ENCODE measurements at places on chromosomes 3 and 15.

DNA sequence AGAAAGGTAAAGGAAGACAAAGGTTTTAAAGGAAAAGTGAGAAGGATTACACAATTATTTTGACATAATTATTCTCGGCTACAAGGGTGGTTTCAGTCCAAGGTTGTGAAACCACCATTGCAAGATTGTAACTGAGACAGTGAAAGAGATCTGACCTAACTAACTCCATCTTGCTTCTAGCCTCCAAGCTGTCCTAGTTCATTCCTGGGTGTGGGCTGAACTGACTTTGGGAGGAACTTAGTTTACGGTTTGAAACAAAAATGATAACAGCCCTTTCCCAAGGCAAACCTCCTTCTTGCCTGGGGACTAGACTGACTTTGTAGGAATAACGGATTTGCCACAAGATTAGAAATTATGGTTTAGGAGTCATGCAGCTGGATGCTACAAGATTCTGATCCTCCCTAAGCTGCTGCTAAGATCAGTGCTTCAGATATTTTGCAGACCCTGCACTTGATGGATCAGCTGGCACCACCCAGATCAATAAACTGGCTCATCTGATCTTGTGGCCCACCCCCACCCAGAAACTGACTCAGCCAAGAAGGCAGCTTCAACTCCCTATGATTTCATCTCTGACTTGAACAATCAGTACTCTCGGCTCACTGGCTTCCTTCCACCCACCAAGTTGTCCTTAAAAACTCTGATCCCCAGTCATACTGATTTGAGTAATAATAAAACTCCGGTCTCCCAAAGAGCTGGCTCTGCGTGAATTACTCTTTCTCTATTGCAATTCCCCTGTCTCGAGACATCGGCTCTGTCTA is 57.7 kb upstream of the AADACL2 start:
- DNase-seq: no peak

- DNase-seq: no peak
These were observed 115.6 kb downstream of the RFX7 start for GRCh38 chr15:56128081-56128480.

DNA sequence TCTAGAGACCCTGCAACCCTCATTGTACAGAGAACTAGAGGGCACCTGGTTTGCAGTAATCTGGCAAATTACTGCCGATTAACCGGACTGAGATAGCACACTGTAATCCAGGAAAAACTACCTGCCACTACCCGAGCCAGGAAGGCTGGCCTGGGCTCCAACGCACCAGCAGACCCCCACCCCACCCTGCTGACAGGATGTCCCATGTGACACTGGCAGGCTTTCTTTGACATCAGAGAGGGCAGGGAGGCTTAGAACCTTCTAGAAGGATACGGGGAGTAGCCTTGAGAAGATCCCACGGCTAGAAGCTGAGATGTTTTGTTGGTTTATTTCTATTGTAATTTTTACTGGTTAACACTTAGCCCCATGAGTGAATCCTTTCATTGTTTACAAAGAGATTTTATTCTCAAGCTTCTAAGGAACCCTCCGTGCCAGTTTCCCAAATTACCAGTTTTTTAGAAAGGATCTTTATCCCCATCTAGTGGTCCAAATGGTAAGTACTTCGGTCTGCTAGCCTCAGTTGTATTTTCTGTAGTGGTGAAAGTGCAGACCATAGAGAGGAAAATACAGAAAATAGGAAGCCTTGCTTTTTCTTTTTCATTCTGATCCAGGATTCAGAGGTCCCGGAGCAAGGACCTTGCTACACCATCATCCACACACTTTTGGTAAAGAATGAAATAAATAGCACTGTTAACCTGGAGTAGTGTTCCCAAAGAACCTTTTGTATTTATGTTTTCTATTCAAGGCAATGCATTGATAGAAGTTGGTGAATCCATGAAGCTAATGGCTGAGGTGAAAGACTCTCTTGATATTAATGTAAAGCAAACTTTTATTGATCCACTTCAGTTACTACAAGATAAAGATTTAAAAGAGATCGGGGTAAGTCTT is 81.9 kb upstream of the ADAMTSL3 start:
- DNase-seq: no peak

GRCh38 chr15:52018244-52018643 is 775 bp upstream of the MAPK6 start:
- no peak for DNase-seq

- DNase-seq: no peak
These were observed 60.9 kb downstream of the MGLL start for GRCh38 chr3:127761441-127761801.

DNA sequence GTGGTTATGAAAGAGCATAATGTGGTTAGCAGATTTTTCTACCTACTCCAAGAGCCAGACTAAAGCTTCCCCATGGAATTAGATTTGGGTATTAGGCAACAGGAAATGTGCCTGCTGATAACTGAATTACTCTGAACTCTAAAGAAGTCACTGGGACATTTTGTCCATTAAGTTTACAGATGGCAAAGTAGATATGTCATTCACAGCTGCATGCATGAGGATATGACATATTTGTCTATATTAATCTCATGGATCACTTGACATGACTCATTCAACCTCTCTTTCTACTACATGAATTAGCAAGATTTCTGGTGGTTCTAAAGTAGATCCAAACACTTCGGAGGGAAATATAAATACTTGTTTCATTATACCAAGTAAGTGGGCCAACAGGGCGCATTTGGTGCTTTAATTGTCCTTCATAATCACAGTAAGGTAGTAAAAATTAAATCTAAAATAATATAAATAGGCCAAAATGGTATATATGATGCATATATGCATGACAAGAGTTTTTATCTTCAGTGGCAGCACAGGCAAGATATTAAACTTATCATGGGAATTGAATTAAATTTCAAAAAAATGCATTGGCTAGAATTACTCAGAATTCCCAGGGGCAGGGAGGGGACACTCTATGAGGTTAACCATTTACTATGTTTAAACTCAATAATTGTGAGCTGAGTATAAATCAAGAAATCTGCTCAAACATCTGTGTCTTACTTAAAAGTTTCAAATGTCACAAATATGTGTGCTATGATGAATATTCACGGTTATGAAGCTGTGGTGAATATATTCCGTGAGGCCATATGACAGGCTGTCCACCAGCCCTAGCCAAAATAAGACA is 365.3 kb upstream of the KCNMB2 start:
- DNase-seq: no peak

- no peak for DNase-seq
These were observed 59.0 kb upstream of the PLCL2 start for GRCh38 chr3:16825617-16826204.
